ENCODE measurements at places on chromosomes 4 and X.

DNA sequence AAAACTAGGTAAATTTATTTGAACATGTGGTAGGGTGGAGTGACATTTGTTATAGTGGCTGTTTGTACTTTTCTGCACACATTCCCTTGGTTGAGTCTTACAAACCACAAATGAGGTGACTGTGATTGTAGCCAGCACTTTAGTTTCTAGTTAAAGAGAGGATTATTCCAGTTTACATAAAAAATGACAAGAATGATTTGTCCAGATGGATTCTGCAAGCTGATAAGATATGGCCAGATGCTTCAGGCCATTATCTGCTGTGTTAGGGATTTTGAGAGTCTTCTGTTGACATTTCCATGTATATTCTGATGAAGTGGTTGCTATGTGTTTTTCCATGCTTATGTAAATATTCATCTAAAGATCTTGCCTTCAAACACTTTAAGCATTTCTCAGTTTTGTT is 31.0 kb upstream of the PDE5A start:
- no peak for DNase-seq

DNA sequence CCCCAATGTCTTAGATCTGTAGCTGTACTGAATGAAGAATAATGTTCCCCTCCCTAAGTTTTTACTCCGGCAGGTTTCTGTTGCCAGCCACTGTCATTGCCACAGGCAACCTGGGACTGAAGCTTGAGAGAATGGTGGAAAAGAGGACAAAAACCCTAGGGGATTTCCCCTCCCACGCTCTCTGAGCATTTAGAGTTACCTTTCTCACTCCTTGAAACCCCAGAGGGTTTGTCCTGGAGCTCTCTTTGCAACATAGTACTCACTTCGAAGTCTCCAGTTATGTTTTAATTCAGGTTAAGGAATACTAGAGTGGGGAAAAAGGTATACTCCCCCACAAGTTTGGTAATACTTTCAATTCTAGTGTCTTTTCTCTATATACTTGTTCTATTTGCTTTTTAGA is 31.5 kb downstream of the F8 start:
- no peak for DNase-seq

DNA sequence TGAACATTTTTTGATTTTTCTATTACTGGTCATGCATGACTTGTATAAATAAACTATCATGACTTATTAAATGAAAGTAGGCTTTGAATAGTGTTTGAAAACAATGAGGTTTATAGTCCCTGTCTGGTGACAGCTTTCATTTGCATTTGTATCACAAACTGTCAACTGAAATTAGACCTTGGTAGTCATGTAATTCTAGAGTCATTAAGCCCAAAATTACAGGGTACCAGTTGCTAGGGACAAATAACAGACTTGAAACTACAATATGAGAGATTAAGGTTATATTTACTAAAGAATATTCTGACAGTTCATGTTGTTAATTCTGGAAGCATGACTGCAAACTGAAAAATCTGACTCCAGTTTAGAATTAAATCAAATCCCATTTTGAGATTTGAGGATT is 9.2 kb upstream of the VAMP7 start:
- DNase-seq, result no peak

DNA sequence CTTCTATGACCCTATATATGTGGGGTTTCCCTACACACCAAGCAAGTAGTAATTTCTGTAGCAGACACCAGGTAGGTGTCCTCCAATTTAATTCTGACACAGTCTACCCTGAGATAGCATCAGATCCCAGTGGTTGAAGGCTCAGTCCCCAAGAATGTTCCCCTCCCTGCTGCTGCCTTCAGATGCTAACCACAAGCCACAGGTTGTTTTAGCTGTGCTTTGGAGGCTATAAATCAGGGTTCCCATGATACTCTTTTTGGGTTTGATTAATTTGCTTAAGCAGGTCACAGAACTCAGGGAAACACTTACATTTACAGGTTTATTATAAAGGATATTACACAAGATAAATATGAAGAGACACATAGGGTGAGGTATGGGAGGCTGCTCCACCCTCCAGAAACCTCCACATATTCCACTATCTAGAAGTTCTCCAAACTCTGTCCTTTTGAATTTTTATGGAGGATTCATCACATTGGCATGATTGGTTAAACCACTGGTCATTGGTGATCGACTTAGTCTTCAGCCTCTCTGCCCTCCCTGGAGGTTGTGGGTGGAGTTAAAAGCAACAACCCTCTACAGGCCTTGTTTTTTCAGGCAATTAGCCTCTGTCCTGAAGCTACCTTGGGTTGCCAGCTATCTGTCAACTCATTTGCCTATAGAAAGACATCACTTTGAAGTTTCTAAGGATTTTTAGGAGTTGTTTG is 50.8 kb downstream of the GRIA2 start:
- DNase-seq, result no peak

DNA sequence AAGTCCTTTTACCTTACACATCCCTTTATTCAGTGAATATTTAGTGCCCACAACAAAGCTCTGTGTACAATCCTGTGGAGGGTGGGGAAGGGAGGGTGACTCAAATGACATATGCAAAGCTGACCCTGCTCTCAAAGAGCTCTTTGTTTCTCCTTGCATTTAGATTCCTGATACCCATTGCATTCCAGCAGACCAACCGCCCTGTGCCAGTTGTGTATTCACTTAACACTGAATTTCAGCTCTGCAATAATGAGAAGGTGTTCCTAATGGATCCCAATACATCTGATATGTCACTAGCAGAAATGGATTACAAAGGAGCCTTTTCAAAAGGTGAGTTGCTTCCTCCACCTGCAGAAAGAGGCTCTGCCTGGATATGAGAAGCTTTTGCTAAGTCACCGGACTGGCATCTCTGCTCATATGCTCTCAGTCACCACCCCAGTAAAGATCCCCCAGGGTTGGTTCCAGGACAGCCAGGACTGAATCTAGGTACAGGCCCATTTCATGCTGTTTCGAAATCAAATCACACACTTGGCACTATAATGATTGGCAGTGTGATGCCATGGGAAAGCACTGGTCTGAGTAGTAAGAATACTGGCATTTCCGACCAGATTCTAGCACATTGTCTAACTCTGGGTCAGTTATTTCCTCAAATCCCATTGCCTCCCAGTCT is 17.1 kb upstream of the ANXA3 start:
- DNase-seq, result no peak

GRCh38 chr4:108644237-108644636 is 6.2 kb upstream of the OSTC start:
- no peak for DNase-seq

DNA sequence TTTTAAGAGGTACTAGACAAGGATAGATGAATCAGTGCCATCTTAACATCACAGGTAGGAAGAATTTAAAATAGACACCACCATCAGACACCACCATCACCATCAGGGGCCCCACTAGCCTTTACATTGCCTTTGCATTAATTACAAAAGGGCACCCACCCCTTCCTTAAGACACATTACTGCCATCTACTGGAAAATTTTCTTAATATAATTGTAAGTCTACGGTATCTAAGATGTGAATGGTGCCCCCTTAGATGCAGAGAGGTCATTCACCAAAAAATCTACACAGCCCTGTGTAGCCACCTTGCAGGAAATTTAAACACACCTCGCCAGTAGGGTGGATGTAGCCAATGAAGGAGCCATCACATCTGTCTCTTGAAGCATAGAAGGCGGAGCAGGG is 184.1 kb downstream of the MID1IP1 start:
- DNase-seq, result no peak

- no peak for DNase-seq
Observed at GRCh38 chrX:109283870-109284269, 198.0 kb downstream of the GUCY2F start.

Measured in T-helper 1 cell (primary cell).